Endothelial cell (in vitro differentiated cells): ENCODE measurements at places on chromosomes 16 and 17.

GRCh38 chr16:60214311-60214710, 1480.2 kb upstream of the GOT2 start:
- no peaks in the 10 kb centered on the region for H3K36me3 ChIP-seq
- no peaks in the 10 kb centered on the region for H3K4me1 ChIP-seq
- no peaks in the 10 kb centered on the region for H3K27me3 ChIP-seq
- H3K4me3 ChIP-seq = no peak overlapping the region
- no peak for DNase-seq
- no peak overlapping the region for H3K27ac ChIP-seq

- H3K4me1 ChIP-seq = no peaks in the 10 kb centered on the region
- DNase-seq = no peak
- H3K36me3 ChIP-seq = peaks cover 5% of the 10 kb centered on the region
- no peaks in the 10 kb centered on the region for H3K27me3 ChIP-seq
These were observed 47.9 kb downstream of the CYLD start for GRCh38 chr16:50789757-50790156.

- H3K4me3 ChIP-seq = no peak overlapping the region
- H3K27me3 ChIP-seq = peaks cover 3% of the 10 kb centered on the region
- DNase-seq = peak; percentile 31
- H3K36me3 ChIP-seq = no peaks in the 10 kb centered on the region
- H3K27ac ChIP-seq = no peak overlapping the region
- H3K4me1 ChIP-seq = peaks cover 10% of the 10 kb centered on the region
These were observed 210.0 kb upstream of the GSE1 start for GRCh38 chr16:85402910-85403692.

- H3K27me3 ChIP-seq = peaks cover 12% of the 10 kb centered on the region
- no peaks in the 10 kb centered on the region for H3K36me3 ChIP-seq
- peak; percentile 49 for DNase-seq
- H3K4me1 ChIP-seq = no peaks in the 10 kb centered on the region
- no peak within 1 kb of the TSS for H3K27ac ChIP-seq
- peak within 1 kb of the TSS; percentile 66 for H3K4me3 ChIP-seq
These were observed at the start of gene SLC6A2 for GRCh38 chr16:55655897-55656681. Gene SLC6A2, plus strand, starts transcription at chr16:55655988. Its CDS starts 707 bp downstream, at chr16:55656695.

DNA sequence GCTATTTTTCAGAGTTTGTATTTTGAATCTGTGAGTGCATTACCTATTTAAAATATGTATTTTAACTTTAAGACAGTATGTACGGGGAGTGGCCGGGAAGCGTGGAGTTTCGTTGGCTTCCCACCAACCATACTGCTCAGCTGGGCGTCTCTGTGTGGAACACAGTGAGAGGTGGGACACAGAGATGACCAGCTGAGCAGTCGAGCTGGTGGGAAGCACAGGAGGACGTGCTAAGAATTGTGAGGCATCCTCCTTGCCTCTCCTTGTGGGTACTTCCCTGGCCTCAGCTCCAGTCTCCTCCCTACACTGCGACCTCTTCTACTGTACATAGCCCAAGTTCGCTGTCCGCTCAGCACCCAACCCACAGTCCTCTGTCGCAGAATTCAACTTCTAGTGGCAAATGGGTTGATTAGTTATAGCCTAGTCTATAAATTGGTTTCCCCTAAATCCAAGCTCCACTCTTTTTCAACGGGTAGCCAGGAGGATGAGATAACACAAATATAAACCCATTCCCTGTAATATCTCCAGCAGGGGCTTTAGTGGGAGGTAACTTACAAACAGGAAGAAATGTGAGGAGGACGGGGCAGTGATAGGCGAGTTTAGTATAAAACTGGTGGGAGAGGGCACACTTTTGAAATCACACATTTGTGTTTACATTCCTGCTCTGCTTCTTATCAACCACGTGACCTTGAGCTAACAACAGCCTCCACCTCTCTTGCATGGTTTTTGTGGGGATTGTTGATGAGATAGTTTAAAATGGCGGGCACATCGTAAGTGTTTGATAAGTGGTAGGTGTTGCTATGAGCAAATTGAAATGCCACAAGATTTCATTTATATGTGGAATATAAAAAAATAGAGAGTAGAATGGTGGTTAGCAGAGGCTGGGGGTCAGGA, 211.9 kb upstream of the HS3ST3A1 start:
- H3K27me3 ChIP-seq = no peaks in the 10 kb centered on the region
- no peaks in the 10 kb centered on the region for H3K36me3 ChIP-seq
- H3K27ac ChIP-seq = no peak overlapping the region
- no peak for DNase-seq
- H3K4me1 ChIP-seq = no peaks in the 10 kb centered on the region

GRCh38 chr17:47851764-47852112, 775 bp upstream of the SP6 start:
- peaks cover 9% of the 10 kb centered on the region for H3K27me3 ChIP-seq
- peak overlapping the region; percentile 54 for H3K27ac ChIP-seq
- DNase-seq = no peak

DNA sequence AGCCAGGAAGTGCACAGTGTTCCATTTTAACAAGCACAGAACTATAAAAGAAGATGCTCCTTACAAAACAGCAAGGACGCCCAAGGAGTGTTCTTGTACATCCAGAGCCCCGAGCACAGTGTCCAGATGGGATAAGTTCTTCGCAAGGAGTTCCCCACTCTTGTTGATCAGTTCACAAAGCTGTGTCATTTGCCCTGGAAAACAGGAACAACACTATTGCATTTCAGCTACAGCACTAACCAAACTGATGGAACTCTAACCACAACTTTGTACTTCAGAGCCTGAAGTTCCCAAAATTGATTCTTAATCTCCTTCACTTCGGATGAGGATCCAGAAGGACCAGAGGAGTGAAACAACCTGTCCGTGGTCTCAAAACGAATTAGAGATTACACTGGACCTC, 5.1 kb downstream of the COPS3 start:
- H3K36me3 ChIP-seq = peaks cover 3% of the 10 kb centered on the region
- H3K4me3 ChIP-seq = no peak overlapping the region
- DNase-seq = no peak
- H3K27ac ChIP-seq = no peak overlapping the region

DNA sequence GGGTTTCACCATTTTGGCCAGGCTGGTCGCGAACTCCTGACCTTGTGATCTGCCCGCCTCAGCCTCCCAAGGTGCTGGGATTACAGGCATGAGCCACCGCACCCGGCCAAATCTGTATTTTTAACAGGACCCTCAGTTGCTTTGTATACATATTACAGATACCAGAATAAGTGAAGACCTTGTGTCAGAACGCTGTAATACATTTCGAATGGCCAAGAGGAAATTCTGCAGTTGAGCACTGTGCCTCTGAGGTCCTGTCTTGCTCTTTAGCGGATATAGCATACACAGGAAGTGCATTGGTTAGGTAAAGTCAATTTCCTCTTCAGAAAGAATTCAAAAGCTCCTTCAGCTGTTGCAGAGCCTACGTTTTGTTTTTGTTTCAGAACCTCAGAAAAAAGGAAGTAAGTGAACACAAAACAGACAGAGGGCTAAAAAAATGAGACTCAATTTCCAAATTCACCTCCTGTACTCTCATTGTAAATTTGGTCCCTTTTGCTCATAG, 15.7 kb downstream of the CRLF3 start:
- no peaks in the 10 kb centered on the region for H3K27me3 ChIP-seq
- H3K4me3 ChIP-seq = no peak overlapping the region
- peaks cover 39% of the 10 kb centered on the region for H3K4me1 ChIP-seq
- H3K27ac ChIP-seq = peak overlapping the region; percentile 99
- peaks cover 11% of the 10 kb centered on the region for H3K36me3 ChIP-seq

DNA sequence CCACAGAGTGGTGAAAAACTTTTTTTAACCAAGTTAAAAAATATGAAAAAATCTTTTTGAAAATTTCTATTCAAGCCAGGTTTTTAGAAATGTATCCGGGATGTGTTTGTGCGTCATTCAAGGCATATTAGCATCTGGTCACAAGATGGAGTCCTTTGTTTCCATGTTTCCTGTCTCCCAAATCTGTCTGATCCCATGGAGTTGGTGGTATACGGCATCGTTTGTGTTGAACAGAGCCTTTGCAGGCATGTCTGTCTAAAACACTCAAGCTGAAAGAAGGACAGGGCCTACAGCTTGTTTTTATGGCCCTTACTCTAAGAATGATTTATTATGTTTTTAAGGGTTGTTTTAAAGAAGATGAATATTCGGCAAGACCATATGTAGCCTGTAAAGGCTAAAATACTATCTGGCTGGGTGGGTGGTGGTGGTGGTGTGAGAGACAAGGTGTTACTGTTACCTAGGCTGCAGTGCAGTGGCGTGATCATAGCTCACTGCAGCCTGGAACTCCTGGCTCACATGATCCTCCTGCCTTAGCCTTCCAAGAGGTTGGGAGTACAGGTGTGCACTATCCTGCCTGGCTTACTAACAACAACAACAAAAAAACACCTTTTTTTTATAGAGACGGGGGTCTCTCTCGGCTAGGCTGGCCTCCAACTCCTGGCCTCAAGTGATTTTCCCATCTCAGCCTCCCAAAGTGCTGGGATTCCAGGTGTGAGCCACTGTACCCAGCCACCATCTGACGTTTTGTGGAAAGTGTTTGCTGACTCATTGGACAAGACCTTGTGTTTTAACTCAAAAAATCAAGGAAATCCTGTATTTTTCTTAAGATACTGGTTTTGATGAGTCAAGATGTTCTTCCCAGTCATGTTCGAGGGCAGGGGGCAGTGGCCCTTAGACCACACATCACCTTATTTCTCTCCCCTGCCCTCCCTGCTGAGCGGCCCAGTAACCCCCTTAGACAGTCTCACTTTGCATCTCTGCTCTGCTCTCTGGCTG, 52.2 kb downstream of the NDE1 start:
- H3K4me1 ChIP-seq = peaks cover 6% of the 10 kb centered on the region
- H3K27ac ChIP-seq = no peak overlapping the region
- H3K4me3 ChIP-seq = no peak overlapping the region
- peaks cover 6% of the 10 kb centered on the region for H3K36me3 ChIP-seq

GRCh38 chr16:85566561-85567100, 46.5 kb upstream of the GSE1 start:
- H3K27me3 ChIP-seq = peaks cover 13% of the 10 kb centered on the region
- peaks cover 46% of the 10 kb centered on the region for H3K4me1 ChIP-seq
- H3K27ac ChIP-seq = peak overlapping the region; percentile 89
- H3K36me3 ChIP-seq = no peaks in the 10 kb centered on the region
- H3K4me3 ChIP-seq = no peak overlapping the region

- H3K27me3 ChIP-seq = peaks cover 5% of the 10 kb centered on the region
- DNase-seq = no peak
- peak overlapping the region; percentile 77 for H3K27ac ChIP-seq
- no peaks in the 10 kb centered on the region for H3K36me3 ChIP-seq
- H3K4me1 ChIP-seq = peaks cover 3% of the 10 kb centered on the region
These were observed 87.3 kb downstream of the RPA1 start for GRCh38 chr17:1916963-1917715.

DNA sequence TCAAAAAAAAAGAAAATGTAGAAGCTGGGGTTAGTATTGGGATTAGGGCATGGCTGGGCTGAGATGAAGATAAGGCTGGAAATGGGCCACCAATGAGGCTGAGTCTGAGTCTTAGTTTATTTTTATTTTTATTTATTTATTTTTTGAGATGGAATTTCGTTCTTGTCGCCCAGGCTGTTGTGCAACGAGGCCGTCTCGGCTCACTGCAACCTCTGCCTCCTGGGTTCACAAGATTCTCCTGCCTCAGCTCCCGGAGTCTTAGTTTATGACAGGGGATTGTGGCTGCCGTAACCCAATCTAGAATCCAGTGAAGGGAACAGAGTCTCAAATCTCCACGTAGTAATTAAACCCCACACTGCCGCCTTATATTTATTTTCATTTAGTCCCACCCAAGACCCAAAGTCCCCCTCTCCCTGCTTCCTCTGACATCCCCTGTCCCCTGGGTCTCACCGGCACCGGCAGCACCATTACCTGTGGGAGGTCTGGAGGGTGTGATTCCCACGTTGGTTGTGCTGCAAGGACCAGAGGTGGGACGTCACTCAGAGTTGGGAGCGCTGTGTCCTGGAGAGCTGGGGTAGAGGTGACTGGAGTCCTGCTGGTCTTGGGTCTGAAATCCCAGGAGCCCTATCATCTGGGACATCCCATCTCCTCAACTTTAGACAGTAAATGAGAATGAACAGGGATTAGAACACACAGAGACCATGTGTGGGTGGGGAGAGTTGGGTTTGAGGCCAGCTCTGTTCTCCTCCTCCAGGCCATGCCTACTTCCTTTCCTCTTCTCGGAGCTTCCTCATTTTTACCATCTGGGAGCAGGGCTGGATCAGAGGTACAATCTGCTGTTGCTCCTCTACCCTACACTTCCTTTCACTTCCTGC, at the start of gene CLEC10A:
Gene CLEC10A, minus strand, starts transcription at position 671 of the 875 bp plus-strand sequence. CDS start 1,439 bp downstream, outside the sequence.
- no peak for DNase-seq
- H3K4me3 ChIP-seq = no peak within 1 kb of the TSS
- H3K27ac ChIP-seq = peak within 1 kb of the TSS; percentile 57
- peaks cover 3% of the 10 kb centered on the region for H3K27me3 ChIP-seq
- H3K4me1 ChIP-seq = peaks cover 51% of the 10 kb centered on the region

DNA sequence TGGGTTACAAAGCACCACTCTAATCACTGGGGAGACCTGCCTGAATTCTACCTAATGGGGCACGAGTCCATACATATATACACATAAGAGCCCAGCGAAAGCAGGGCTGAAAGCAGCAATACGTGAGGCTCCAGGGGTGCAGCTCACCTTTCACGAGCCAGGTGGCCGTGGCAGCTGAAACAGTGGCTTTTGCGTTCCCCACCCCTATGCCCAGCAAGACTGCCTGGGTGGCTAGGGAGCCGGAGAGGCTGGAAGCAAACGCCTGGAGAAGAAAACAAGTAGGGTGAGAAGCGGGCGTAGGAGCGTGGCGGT, 618 bp downstream of the RUSF1 start:
- DNase-seq = no peak
- H3K4me3 ChIP-seq = peak overlapping the region; percentile 93
- no peaks in the 10 kb centered on the region for H3K36me3 ChIP-seq
- peaks cover 37% of the 10 kb centered on the region for H3K4me1 ChIP-seq
- H3K27me3 ChIP-seq = peaks cover 7% of the 10 kb centered on the region
- peak overlapping the region; percentile 39 for H3K27ac ChIP-seq

GRCh38 chr16:19884611-19885450, at the start of gene GPRC5B:
Gene GPRC5B, minus strand, starts transcription at chr16:19884848. Its CDS starts 12,003 bp downstream, at chr16:19872845.
- DNase-seq = peak; percentile 79
- H3K4me3 ChIP-seq = peak within 1 kb of the TSS; percentile 97
- H3K27ac ChIP-seq = peak within 1 kb of the TSS; percentile 42
- peaks cover 25% of the 10 kb centered on the region for H3K4me1 ChIP-seq
- H3K36me3 ChIP-seq = peaks cover 16% of the 10 kb centered on the region
